Activated T-helper 17 cell treated with anti-CD3 and anti-CD28 coated beads, Interleukin-2, amount 50 U/mL, for 72 hours (primary cell): ENCODE measurements at places on chromosomes 7 and 10. TPM values are rescaled to one million over a fixed set of nuclear protein-coding genes. Genes with fewer than 3 reads are reported as not detected.

DNA sequence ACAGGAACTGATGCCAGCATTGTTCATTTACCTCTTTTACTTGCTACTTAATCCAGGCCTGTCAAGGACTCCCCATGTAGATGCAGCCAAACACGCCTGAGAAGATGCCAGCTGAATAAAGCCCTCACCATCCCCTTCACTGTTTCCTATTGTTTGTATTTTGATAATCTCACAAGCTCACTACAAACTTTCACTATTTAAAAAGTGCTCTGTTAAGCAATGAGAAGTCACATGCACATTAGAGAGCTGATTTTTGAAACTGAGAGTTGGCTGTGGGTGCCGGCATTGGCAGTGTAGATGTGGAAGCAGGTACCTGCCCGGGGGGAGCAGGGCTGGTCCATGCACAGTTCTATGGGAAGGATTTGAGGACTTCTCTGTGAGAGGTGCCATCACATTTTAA lies 169.8 kb upstream of the GRB10 start:
- H3K27ac ChIP-seq, result no peak overlapping the region
- ATAC-seq, result no peak
- H3K4me1 ChIP-seq, result no peaks in the 10 kb centered on the region
- H3K27me3 ChIP-seq, result peaks cover 4% of the 10 kb centered on the region
- H3K36me3 ChIP-seq, result no peaks in the 10 kb centered on the region
- H3K4me3 ChIP-seq, result no peak overlapping the region

ABCB1 gene
- 14.7 TPM for total RNA-seq

DNA sequence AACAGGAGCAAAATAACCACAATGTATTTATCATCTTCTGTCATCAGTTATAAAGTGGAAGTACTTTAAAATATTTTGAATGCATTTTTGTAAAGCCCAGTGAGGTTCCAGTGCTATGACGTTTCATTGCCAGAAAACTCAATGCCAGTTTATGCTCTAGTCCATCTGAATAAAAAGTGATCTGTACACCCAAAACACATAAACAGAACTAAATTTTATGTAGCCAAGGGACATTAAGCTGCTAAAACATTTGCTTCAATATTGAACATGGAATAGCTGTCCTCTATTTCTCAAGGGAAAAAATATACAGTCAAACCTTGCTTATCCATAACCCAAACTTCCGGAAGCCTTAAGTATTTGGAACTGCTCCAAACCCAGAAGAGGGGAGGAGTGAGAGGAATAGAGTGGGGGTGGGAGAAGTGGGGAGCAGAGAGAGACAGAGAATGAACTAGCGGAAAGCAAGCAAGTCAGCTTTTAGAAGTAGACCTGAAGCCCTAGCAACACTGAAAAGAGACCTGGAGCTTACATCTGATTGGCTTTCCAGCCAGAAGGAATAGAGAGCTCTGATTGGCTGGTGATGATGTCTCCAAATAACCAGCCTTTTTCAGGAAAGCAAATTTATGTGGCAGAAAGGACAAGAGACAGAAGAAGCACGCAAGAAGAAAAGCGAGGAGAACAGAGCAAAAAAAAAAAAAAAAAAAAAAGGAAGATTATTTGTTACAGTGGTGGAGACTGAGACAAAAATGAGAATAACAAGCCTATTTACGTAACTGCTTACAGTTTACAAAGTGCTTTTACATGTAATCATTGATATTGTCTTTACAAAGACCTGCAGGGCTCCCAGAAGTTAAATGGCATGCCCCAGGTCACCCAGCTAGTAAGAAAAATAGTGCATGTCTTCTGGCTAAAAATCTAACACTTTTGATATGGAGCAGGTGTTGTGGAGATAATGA lies 196.0 kb downstream of the RNLS start:
- ATAC-seq, result peak; percentile 42
- no peak overlapping the region for H3K27ac ChIP-seq
- no peak overlapping the region for H3K4me3 ChIP-seq
- H3K36me3 ChIP-seq, result no peaks in the 10 kb centered on the region
- peaks cover 17% of the 10 kb centered on the region for H3K4me1 ChIP-seq
- no peaks in the 10 kb centered on the region for H3K27me3 ChIP-seq

- H3K36me3 ChIP-seq, result peaks cover 36% of the 10 kb centered on the region
- no peak for ATAC-seq
- no peaks in the 10 kb centered on the region for H3K4me1 ChIP-seq
- H3K27ac ChIP-seq, result peak overlapping the region; percentile 16
- no peak overlapping the region for H3K4me3 ChIP-seq
- no peaks in the 10 kb centered on the region for H3K27me3 ChIP-seq
These were observed 18.1 kb downstream of the RP9 start for GRCh38 chr7:33091111-33091531.

LIPN gene
- total RNA-seq, result not detected

ACSL5 gene
- 71.9 TPM for total RNA-seq

DNA sequence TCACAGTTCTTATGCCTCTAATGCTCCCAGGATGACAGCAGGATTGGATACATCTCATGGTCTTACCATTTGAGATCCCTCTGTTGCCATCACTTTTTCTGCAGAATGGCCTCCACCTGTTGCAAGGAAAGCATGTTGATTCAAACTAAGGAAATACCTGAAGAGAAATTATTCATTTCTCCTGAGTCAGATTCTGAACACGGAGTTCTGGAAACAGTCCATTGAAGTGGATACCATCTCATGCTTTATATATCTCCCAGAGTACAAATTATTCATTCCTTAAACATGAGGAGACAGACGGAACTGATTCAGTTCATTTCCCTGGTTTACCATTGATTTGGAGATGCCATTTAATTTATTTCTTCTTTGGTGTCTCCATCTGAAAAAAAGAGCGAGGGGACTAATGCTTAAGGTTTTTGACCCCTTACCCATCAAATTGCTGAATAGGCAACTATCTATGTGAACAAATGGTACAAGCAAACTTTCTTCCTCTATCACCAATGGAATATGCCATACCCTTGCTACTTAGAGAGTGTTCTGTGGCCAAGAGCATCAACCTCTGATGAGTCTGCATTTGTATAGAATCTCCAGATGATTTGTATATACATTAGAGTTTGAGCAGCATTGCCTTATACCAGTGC lies 305.0 kb upstream of the LRGUK start:
- no peak for ATAC-seq
- no peaks in the 10 kb centered on the region for H3K27me3 ChIP-seq
- H3K4me1 ChIP-seq, result peaks cover 9% of the 10 kb centered on the region
- peaks cover 38% of the 10 kb centered on the region for H3K36me3 ChIP-seq

DNA sequence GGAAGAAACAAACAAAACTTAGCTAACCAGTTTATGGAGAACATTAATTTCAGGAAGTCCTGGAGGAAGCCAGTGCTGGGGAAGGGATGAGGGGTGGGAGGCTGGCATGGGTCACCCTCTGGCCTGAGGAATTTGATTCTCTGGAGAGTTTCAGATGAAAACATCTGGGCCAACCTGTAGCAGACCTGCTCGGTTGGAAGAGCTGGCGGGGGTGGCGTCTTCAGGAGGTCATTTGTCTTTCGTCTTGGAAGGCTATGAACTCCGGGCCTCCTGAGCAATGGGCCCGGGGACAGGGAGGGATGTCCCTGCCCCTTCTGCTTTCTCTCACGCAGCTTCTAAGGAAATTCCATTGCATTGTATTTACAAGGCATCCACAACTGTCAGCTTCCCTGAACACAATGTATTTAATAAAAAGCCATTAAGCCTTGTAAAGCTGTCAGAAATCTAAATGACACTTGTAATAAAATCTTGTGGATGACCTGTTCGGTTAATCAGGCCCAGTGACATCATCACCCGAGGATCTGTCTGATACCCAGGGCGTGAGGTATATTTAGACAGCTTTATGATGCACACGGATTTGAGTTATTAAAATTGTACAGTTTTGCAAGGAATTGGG lies 250.5 kb downstream of the RAB11FIP2 start:
- H3K4me3 ChIP-seq, result no peak overlapping the region
- ATAC-seq, result no peak
- H3K36me3 ChIP-seq, result no peaks in the 10 kb centered on the region
- H3K27ac ChIP-seq, result no peak overlapping the region

- H3K4me1 ChIP-seq, result peaks cover 6% of the 10 kb centered on the region
- peak; percentile 59 for ATAC-seq
- peak overlapping the region; percentile 91 for H3K4me3 ChIP-seq
- H3K36me3 ChIP-seq, result no peaks in the 10 kb centered on the region
- H3K27me3 ChIP-seq, result no peaks in the 10 kb centered on the region
These were observed 378 bp downstream of the PIK3AP1 start for GRCh38 chr10:96719850-96720421.

CHAT gene
- total RNA-seq, result not detected

GRCh38 chr10:125001313-125002046 lies 59.6 kb downstream of the ZRANB1 start:
- ATAC-seq, result no peak
- H3K4me3 ChIP-seq, result no peak overlapping the region
- H3K4me1 ChIP-seq, result no peaks in the 10 kb centered on the region
- H3K27ac ChIP-seq, result no peak overlapping the region
- no peaks in the 10 kb centered on the region for H3K27me3 ChIP-seq
- no peaks in the 10 kb centered on the region for H3K36me3 ChIP-seq
